Stimulated activated CD4-positive, alpha-beta T cell treated with anti-CD3 and anti-CD28 coated beads, Interleukin-15, amount 100 ng/mL, for 1 hour (primary cell): ENCODE measurements at places on chromosomes 11 and 22.
A peak's percentile ranks its signal among the peaks of the same experiment; 100 is the strongest.

GRCh38 chr22:35413624-35414023, 13.7 kb downstream of the MCM5 start:
- no peak for DNase-seq

DNA sequence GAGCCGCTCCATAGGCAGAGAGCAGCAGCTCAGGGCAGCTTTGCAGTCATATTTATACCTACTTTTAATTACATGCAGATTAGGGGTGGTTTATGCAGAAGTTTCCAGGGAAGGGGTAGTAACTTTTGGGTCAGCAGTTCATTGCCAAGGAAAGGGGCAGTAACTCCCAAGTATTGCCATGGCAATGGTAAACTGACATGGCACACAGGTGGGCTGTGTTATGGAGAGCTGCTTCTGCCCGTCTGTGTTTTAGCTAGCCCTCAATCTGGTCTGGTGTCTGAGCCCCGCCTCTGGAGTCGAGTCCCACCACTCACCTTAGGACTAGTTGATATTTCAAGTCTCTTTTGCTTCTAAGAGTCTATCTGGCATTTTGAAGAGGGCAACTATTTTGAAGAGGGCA, 12.2 kb upstream of the ZBTB16 start:
- DNase-seq, result no peak

DNA sequence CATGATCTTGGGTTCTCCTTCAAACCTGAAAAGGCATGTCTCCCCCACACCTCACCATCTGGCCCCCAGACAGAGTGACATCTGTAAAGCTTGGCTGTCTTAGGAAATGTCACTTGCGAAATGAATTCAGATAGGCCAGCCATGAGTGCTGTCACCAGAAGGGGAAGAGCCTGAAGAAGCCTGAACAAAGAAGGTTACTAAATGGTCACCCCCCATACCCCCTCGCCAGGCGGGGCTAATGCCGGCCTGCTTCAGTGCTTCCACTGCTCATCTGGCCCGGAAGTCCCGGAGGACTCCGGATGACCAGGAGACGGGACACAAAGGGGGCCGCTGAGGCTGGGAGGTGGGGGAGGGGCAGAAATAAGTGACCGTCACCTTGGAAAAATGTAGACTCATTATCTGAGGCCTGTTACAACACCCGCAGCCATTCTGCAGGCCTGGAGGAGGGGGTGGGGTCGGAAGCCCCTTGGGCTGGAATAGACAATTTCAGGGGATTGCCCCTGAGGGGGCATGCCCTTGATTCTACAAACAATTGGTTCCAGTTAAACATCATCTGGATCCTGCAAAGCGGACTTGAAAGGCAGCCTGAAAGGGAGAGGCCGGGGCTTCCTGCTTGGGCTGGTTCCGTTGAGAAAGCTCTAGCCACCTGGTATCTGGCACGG, 43.2 kb downstream of the NAT10 start:
- no peak for DNase-seq

GRCh38 chr11:465896-466530, 15.9 kb downstream of the PTDSS2 start:
- DNase-seq, result no peak

GRCh38 chr11:21412652-21413383, 743.4 kb downstream of the NELL1 start:
- DNase-seq, result no peak

DNA sequence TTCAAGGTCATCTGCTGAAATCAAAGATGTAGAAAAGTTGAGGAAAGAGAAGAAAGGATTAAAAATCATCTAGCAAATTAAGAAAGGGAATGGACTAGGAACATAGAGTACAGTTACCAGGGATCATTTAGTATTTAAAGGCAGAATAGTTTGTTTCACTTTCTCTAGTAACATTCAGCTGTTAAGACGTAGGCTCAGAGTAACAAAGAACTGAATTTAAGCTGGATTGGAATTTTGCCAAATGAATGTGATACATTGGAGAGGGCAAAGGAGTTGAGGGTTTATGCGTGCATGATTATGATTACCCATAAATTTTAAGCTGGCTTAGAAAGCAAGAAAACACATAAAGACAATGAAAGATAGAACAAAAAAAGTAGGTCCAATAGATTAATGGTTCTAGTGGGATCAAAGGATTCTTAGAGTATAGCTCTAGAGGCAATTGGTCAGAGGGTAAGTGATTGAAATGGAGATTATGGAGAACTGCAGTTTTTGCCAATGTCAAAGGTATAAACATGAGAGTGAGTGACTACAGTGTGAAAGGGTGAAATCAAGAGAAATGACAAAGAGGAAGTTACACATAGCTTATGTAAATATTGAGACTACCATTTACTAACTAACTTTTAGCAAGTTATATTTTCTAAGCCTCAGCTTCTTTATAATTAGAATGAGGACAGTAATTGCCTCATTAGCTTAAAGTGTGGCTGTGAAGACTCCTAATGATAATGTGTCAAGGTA, 190.0 kb downstream of the GRIA4 start:
- DNase-seq, result no peak

GRCh38 chr22:36201630-36202319, at the start of gene APOL4:
Gene APOL4, minus strand, starts transcription at chr22:36201809. Its CDS starts 75 bp downstream, at chr22:36201734.
- DNase-seq, result no peak

DNA sequence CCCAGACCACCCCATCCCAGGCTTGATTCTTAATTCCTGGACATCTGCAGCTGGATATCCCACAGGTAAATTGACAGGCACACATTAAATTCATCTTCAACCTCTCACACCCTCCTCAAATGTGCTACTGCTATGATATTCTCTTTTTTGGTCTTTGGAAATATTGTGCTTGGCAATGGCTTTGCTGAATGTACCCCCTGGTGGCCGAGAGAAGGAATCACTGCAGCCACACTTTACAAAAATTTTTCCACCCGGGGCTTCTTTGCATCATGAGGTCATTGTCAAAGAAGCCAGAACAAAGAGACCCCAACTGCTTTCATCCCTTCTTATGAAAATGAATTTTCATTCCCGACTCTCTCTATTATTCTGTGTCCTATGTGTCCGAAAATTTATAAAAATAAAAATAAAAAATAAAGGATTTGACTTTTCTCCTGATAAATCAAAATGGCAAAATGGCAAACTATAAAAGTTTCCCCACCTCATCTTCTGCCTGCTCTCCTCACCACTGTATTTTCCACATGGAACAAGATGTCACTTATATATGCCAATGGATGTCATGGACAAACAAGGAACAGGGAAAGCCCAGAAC, 15.0 kb upstream of the CYB5R2 start:
- DNase-seq, result no peak

DNA sequence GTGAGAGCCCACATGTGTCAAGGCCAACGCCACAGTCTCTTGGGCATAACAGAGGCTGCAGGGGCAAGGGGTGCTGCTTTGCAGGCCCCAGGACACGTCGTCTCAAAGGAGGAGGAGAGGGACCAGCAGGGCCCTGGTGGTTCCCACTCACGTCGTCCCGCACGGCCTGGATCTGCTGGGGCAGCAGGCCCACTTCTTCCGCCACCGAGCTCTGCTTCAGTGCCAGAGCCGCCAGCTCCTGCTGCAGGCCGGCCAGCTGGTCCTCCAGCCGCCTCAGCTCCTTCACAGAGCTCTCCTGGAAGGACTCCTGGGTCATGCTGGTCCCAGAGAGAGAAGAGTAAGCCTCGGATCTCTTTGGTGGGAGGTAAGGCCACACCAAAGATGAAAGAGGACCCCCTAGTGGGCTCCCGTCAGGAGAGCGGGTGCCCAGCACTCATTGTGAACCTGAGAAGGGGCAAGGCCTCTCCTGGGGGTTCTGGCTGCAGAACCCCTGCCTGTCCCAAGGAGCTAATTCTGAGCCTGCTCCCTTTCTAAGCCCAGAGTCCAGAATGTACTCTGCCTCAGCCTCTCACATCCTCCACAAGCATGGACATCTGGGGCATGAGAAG, 15.6 kb downstream of the SUN2 start:
- no peak for DNase-seq

DNA sequence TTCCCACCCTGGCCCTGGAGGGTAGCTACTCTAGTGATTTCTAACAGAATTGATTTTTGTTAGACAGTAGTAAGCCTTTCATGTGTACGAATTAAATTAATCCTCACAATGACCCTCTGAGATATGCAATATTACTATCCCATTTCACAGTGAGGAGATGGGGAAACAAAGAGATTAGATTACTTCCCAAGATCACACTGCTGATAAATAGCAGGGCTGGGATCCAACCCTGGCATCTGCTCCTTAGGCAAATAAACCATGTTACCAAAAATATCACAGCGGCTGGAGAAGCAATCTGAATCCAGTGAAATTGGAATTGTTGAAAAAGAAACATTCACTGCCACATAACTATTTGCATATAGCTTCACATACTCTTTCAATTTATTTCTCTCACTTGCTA, 12.8 kb upstream of the CAVIN3 start:
- DNase-seq, result no peak

DNA sequence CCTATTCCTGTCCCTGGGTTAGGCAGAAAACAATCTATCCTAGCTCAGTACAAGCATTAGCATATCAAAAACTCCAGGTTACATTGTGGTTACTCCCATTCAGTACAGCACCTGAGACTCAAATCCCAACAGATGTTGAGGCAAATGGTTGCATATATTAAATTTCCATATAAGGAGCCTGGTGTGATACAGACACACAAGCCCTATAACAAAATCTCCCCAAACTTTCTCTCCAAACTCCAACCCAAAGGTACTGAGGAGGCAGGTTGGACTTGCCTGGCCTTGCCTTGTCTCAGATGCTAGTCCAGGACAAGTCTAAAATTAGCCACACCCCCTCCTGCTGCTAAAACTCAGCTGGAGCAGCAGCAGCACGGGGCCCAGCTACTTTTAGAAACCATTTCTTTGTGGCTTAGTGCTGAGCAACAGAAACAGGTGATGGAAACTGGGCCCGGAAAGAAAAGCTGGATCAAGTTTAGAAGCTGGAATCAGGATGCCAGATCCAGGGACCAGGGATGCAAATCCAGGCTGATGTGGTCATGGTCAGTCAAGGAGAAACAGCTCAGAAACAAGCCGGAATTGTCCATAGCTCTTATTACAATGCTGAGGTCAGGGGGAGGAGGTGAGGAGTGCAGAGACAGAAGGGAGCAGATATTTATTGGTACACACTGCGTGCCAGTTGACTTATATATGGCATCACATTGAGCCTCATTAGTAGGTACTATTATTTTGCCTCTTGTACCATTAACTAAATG, 73.7 kb upstream of the AMOTL1 start:
- DNase-seq, result no peak

GRCh38 chr11:104522650-104523049, 358.7 kb upstream of the PDGFD start:
- no peak for DNase-seq

- no peak for DNase-seq
Measured at GRCh38 chr22:49426098-49426497, 401.6 kb downstream of the BRD1 start.

GRCh38 chr11:27174021-27174420, 133.4 kb downstream of the BBOX1 start:
- DNase-seq, result no peak

DNA sequence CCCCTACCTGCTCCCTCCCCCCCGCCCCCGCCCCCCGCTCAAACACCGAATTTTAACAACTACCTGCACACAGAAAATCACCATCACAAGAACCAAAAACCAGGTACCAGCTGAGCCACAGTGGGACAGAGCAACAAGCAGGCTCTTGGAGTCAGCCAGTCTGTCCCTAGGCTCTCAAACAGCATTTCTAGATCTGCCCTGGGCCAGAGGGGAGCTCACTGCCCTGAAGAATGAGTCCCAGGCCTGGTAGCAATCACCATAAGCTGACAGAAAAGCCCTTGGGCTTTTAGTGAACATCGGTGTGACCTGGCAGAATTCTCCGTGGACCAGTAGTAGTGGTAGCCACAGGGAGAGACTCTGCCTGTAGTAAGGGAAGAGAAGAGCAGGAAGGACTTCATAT, 58.3 kb downstream of the C11orf87 start:
- no peak for DNase-seq

GRCh38 chr22:41009222-41009948, 58.2 kb downstream of the RBX1 start:
- DNase-seq, result no peak

GRCh38 chr22:49869086-49869830, 15.6 kb downstream of the ZBED4 start:
- DNase-seq, result no peak

DNA sequence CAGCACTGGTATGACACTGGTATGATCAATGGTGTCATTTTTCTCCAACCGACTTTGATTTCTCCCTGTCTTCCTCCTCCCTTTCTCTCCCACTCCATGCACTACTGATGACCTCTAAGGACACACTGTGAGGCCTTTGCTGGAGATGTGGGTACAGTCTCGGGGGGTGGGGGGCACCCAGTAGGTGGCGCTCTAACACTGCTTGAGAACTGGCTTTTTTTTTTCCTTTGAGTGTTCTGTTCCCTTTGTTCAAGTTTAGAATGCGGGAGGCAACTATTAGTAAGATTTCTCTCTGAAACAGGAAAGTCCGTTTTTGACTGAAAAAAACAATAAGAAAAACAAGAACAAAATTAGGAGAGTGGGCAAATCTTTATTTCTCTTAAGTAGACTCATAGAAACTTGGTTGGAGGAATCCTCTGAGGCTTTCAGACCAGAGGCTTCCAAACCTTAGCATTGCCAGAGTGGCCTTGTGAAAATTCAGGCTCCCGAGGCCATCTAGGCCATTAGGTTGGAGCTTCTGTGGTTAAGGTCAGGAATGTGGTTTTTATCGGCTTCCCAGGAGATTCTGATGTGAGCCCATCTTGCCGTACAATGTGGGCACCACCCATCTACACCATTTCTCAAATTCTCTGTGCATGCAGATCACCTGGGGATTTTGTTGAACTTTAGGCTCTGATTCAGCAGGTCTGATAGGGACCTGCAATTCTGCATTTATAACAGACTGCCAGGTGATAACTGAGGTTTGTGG, 43.2 kb downstream of the PANX1 start:
- peak; percentile 3 for DNase-seq

GRCh38 chr11:60862171-60862570, 5.2 kb upstream of the ZP1 start:
- no peak for DNase-seq

DNA sequence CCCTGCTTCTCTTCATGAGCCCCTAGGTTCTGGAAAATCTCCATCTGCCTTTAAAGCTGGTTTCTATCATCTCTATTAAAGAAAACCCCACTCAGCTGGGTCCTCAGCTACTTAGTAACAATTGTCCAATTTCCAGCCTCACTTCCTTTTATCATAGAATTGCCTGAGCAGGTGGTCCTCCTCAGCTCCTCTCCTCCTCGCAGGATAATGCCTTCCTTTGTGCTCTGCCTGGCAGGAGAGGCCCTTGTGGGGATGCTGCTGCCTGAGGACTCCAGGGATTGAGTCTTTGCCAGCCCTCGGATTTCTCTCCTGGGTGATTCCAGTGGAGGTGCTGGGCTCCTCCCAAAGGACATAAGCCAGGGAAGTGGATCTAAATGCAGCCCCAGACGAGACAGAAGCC, 448.3 kb downstream of the INSC start:
- no peak for DNase-seq

DNA sequence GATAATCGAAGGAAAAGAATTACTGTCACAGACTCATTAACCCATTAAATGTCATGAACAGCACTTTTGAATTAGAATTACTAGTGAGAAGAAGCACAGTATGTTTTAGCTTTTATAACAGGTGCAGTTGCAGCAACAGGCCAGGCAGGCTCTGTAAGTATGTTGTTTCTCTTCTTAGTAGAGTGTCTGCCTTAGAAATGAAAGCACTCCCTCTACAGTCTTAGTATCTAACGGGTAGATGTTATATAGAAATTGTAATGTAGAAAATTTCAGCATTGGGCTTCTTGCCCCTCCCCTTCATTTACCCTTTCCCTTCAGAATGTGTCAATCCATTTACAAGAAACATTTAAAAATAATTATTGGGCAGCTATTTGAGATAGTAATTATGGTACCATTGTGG, 87.4 kb downstream of the HIPK3 start:
- DNase-seq, result no peak
